ENCODE measurements at places on chromosomes 6 and 20.

- DNase-seq: no peak
Observed at GRCh38 chr6:136077834-136078576, 172.1 kb downstream of the MTFR2 start.

DNA sequence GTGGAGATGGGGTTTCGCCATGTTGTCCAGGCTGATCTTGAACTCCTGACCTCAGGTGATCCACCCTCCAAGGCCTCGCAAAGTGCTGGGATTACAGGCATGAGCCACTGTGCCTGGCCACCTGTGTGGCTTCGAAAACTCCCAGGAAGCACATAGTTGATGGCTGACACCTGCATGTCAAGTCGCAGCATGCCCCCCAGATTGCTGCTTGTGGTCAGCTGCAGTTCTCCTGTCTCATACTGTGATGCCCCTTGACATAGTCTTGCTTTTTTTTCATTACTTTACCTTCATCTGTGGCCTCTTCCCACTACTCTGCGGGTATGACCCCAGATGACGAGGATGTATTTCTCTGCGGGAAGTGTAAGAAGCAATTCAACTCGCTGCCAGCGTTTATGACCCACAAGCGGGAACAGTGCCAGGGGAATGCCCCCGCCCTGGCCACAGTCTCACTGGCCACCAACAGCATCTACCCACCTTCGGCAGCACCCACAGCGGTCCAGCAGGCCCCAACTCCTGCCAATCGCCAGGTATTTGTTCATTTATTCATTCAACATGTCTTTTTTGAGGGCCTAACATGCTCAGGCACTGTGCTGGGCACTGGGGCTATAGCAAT, 13.1 kb downstream of the ZNF341 start:
- DNase-seq: no peak

DNA sequence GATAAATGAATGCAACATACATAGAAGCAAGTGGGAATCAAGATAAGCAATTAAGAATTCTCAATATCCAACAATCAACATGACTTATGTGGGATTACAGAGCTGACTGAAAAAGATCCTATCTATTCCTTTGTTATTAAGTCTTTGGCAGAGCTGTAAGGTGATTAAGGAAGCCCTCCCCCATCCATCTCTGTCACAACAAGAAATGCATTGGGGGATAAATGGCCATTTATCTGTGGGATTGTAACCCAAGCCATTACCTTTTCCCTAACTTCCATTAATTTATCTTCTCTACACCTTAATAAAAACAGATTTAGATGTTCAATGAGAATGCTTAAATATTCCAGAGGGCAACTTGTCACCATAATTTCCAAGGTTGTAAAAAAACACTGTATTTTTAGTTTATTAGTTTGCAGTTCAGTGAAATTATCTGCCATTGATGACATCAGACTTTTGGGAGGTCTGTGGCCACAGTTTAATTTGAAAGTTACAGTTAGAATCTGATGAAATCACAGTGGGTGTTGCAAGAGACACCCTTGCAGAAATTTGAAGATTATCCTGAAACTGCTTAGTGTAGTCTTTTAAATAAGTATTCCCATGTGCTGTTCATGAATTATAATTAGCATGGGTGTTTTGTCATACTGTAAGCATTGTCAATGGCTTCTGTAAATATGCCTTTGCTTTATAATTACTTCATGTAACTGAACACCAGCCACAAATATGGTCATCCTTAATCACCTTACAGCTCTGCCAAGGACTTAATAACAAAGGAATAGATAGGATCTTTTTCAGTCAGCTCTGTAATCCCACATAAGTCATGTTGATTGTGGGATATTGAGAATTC, 49.4 kb upstream of the FYN start:
- no peak for DNase-seq

GRCh38 chr20:8471465-8471864, 339.4 kb downstream of the PLCB1 start:
- DNase-seq: no peak

- no peak for DNase-seq
Observed at GRCh38 chr20:10467681-10468339, 32.7 kb downstream of the SLX4IP start.

DNA sequence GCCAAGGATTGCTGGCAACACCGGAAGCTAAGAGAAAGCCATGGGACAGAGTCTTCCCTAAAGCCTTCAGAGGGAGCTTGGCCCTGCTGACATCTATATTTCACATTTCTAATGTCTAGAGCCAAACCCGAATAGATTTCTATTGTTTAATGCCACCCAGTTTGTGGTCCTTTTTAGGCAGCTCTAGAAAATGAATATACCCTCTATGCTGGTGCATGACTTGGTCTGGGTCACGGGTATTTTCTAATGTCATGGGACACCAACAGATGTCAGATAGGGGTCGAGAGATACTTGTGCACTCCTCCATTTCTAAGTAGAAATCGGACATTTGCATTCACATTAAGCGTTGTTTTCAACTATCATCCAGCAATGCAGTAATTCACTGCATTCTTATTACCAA, 37.0 kb upstream of the SOX4 start:
- DNase-seq: no peak

- DNase-seq: no peak
Observed at GRCh38 chr20:12345978-12346377, 428.3 kb downstream of the BTBD3 start.

GRCh38 chr6:3569816-3570215, 113.0 kb upstream of the SLC22A23 start:
- no peak for DNase-seq

GRCh38 chr6:128725271-128726233, 157.4 kb upstream of the LAMA2 start:
- no peak for DNase-seq

DNA sequence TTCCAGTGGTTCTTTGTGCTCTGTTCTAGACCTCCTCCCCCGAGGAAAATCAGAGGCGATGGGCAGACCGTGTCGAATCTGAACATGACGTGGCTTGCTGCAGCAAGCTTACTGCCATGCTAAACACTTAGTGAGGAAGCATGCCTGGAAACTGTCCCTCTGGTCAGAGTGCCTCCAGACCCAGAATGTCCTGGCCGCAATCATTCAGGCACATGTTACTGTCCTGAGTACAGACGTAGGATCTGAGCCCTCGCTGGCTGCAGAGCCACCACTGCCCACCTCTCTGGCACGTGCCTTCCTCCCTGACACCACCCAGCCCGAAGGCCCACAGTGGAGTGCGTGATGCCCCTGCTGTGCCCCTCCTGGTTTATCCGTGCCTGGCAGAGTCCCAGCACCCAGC, 163.6 kb downstream of the SYNDIG1 start:
- no peak for DNase-seq

DNA sequence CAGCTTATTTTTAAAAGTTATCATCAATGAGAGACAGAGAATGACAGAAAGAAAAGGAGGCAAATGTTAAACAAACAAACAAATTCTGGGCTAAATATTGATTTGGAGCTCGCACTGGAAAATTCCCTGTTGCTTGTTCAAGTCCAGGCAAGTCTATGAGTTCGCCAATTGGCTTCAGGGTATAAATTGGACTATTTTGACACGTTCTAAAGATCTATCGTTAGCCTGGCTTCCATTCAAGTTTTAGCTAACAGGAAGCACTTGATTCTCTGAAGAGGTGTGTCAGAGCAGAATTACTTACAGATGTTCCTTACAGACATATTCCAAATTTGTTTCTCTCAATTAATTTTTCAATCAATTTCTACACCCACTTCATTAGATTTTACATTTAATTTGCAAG, 15.8 kb upstream of the RFPL4B start:
- no peak for DNase-seq

GRCh38 chr6:44534291-44534690, 146.8 kb downstream of the CDC5L start:
- DNase-seq: no peak

- no peak for DNase-seq
Observed at GRCh38 chr6:125835221-125835744, 44.5 kb downstream of the NCOA7 start.

GRCh38 chr20:63529861-63530787, 7.1 kb downstream of the PTK6 start:
- no peak for DNase-seq

GRCh38 chr20:8542110-8542486, 410.0 kb downstream of the PLCB1 start:
- DNase-seq: no peak

DNA sequence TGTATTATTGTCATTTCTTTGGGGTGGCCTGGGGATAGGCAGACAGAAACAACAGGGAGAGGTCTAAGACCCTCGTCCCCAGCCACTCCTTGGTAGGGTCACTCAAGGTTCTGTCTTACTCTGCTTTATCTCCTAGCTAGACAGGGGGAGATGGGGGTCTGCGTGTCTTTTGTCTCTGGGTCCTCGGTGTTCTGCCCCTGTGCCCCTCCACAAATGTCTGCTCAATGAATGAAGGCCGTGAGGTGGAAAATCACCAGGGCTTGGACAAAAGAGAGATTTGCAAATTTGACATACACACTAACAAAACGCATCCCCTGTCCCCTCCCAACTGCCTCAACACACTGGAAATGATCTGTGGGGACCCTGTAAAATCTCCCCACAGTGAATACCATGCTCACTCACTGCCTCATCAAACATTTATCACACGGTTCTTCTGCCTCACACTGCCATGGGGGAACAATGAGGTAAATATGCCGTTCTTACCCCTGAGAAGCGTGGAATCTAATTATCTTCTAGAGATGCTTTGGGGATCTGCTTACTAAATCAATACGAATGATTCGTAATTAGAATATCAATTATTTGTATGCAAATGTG, 13.2 kb upstream of the VAPB start:
- DNase-seq: no peak

- DNase-seq: no peak
Observed at GRCh38 chr6:156729248-156729647, 47.9 kb upstream of the ARID1B start.

GRCh38 chr20:48131581-48131980, 346.3 kb upstream of the SULF2 start:
- DNase-seq: no peak

DNA sequence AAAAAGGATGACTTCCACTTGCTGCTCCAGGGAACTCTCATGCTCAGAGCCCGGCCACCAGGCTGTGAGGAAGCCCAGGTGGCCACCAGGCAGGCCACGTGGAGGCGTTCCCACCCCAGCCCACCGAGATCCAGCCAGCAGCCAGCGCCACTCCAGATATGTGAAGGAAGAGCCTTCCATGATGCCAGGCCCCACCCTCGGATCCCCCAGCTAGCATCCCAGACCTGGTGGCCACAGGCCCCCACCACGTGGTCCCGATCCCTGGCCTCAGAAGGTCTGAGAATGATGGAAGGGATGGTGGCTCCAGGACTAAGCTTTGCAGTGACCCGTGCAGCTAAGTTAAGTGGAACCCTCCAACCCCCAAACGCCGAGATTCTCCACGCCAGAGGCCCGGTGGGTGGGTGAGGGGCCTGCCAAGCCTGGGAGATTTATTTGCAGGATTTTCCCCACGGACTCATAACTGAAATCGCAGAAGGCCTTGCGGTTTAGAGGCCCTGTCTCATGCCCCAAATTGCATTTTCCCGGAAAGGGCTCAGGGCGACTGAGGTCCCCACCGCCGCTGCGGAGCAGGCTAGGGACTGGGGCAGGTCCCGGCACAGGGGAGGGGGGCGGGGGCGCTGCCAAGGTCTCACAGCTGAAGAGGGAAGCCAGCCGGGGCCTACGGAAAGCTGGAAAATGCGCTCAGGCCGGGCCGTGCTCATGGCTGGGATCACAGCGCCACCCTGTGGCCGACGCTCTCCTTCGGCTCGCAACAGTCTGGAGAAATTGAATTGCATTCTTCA, 31.1 kb upstream of the CST7 start:
- no peak for DNase-seq

GRCh38 chr6:25056130-25056529, 120.4 kb upstream of the RIPOR2 start:
- DNase-seq: peak; percentile 71

Data from activated T-helper 1 cell treated with anti-CD3 and anti-CD28 coated beads, Interleukin-12 subunit alpha, Interleukin-12 subunit beta, Interleukin-2, Interleukin-4 antibody, amounts not matched to agents 30 ng/mL and 10 ng/mL and 1 ng/mL, durations not matched to agents 14 hours and 24 hours and 36 hours (primary cell).